ENCODE measurements at places on chromosomes 3 and 15.

DNA sequence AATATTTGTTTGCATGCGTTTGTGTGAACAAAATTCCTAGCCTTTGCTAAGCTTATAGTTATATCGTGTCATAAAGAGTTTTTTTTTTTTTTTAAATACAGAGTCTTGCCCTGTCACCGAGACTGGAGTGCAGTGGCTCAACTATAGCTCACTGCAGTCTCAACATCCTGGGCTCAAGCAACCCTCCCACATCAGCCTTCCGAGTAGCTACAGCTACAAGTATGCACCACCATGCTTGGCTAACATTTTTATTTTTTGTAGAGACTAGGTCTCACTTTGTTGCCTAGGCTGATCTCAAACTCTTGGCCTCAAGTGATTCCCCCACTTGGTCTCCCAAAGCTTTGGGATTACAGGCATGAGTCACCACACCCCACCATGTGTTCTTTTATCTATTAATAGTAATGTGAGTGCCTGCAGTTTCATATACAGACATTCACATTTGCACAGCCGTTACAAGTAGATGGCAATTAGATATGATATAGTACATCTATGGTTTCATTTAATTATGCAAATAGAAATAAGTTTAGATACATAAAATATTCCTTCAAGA is 848.6 kb downstream of the PDCD6IP start:
- DNase-seq = no peak

- DNase-seq = no peak
Observed at GRCh38 chr15:31887246-31887645, 143.1 kb upstream of the CHRNA7 start.

GRCh38 chr3:8505621-8506020 is 4.0 kb downstream of the LMCD1 start:
- peak; percentile 56 for DNase-seq

DNA sequence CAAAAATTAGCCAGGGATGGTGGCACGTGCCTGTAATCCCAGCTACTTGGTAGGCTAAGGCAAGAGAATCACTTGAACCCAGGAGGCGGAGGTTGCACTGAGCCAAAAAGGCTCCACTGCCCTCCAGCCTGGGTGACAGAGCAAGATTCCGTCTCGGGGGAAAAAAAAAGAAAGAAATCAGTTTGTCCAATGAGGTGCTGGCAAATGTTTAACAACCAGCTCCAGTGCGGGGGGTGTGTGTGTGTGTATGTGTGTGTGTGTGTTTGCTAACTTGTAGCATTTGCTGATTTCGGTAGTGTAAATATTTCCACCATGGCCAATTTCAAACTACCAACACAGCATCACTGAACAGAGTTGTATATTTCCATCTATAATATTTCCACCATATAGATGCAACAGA is 23.8 kb upstream of the IDH2 start:
- DNase-seq = no peak

DNA sequence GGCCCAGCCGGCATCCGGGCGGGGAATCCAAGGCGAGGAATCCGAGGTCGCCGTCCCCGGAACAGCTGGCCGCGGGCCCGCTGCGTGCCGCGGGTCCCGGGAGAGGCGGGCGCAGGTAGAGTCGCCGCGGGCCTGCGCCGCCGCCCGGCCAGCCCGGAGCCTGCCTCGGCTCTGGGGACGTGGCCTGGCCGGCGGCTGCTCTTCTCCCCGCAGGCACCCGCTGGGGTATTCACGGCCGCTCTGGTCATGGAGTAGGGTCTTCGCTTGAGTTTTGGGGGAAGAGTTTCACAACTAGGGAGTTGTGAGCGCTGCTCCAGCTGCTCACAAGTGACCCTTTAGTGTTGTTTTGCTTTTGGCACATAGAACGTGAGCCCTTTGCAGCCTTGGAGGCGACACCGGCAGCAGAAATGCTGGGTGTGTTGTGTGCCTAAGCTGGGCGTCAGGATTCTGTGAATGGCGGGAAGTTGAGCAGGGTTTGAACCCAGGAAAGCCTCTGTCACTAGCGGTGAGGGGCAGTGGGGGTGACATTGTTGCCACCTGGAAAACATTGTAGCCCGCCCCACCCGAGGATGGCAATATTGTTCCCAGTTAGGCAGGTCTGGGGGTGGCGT is 4.0 kb downstream of the TRIM71 start:
- no peak for DNase-seq

- no peak for DNase-seq
Observed at GRCh38 chr3:194672876-194673275, 885 bp upstream of the LSG1 start.

DNA sequence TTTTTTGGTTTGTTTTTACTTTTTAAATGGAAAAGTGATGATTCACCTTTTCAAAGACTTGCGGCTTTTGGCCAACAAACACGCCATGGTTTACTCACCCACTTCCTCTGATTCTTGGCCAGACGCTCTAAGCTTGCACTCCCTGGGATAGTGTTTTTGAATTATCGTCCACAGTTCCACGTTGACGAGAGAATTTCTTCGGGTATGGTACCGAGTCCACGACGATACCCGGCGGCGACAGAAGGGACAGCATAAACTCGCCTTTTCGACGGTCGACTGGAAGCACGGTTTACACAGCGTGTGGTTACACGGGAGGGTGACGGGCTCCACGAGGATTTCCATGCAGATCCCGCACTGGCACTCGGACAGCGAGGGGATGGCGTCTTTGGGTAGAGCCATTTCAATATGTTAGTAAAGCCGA is 783 bp downstream of the RNF168 start:
- DNase-seq = peak; percentile 66

DNA sequence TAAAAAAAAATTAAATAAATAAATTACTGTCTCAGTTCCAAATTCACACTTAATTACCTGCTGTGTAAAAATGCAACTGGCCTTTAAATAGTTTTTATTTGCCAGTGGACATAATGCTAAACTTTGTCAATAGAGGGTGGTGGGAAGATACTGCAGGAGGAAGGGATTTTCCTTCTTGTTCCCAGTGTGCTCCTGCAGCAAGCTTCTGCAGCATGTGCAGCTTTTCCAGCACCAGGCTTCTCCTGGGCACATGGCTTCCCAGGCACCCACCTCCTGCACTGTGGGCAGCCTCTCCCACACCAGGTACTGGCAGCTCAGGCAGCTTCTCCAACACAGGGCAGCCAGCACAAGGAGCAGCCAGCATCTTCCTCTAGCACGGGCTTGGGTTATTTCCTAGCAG is 29.6 kb upstream of the BBX start:
- no peak for DNase-seq

DNA sequence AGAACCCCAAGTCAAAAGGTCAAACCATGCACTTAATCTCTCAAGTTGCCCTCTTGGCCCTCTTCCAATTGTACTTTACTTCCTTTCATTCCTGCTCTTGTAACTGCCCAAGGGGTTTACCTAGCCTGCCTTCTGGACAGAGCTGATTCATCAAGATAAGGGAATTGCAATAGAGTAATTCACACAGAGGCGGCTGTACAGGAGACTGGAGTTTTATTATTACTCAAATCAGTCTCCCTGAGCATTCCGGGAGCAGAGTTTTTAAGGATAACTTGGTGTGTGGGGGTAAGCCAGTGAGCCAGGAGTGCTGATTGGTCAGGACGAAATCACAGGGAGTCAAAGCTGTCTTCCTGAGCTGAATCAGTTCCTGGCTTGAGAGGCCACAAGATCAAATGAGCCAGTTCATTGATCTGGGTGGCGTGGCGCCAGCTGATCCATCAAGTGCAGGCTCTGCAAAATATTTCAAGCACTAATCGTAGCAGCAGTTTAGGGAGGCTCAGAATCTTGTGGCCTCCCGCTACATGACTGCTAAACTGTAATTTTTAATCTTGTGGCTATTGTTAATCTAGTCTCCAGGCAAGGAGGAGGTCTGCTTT is 590.0 kb downstream of the EPHA3 start:
- peak; percentile 2 for DNase-seq

DNA sequence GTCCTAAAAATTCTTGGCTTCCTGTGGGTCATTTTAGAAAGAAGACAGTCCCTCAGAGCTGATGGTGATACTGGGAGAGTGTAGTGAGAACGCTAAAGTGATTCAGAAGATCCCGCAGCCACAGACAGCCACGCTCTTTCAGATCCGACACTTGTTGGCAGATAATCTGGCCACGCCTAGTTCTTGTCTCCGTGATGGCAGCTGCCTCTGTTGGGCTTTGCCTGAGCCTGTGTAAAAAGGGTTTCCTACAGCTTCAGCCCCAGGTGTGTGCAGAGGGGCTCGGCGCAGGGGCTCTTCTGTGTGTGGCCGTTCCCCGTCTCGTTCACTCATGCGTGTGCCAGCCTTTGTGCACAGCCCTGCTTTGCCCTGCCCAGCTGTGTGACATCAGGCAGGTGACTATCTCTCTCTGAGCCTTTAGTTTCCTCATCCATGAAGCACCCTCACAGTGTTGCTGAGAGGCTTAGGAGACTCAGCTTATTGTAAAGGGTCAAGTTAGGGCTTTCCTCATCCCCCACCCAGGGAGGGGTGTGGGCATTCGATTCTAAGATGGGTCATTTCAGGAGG is 6.3 kb downstream of the IRAK2 start:
- DNase-seq = no peak

DNA sequence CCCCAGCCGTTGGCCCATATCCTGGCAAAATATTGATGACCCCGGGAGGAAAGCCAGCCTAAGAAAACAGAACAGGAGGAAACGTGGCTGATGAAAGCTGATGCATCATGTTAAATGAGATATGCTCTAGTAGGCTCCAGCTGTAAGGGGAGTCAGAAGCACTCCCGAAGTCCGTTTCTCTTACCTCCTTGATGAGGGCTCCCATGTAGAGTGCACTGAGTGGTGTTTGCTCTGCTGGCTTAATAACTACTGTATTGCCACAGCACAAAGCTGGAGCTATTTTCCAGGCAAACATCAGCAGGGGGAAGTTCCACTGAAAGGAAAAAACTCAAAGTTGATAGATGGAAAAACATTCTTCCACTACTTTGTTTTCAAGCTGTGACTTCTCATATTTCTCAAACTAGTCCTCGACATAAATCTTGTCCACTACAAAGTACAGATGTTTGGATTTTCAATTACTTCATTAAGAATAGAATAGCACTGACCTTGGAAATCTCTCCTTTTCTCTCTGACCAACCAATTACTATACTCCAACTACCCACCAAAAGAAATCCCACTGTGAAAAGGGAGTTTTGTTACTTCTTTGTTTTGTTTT is 72.7 kb downstream of the ALDH1A2 start:
- no peak for DNase-seq

DNA sequence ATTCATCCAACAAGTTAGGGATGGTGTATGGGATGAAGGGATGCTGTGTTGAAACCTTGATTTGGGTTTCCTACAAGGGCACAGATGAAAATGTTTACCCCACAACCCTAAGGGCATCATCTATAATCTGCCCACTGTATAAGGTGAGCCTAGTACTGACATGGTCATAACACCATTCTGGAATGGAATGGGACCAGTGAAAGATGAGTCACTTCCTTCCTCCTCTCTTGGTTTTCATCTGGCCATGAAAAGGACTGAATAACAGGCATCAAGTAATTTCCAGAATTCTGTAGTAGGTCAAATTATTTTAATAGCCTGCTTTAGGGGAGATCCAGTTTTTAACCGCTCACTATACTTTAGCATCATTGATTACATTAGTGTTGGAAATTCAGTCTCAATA is 538.6 kb downstream of the NR2F2 start:
- DNase-seq = no peak

GRCh38 chr3:99780749-99781148 is 36.9 kb upstream of the CMSS1 start:
- no peak for DNase-seq

DNA sequence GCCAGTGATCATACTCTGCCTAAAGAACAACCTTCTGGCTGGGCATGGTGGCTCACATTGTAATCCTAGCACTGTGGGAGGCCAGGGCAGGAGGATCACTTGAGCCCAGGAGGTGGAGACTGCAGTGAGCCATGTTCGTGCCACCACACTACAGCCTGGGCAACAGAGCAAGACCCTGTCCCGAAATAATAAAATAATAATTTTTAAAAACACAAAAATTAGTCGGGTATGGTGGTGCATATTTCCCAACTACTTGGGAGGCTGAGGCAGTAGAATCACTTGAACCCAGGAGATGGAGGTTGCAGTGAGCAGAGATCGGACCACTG is 34.5 kb upstream of the ARID3B start:
- DNase-seq = no peak

- no peak for DNase-seq
Observed at GRCh38 chr3:82791241-82791640, 1029.8 kb upstream of the GBE1 start.

DNA sequence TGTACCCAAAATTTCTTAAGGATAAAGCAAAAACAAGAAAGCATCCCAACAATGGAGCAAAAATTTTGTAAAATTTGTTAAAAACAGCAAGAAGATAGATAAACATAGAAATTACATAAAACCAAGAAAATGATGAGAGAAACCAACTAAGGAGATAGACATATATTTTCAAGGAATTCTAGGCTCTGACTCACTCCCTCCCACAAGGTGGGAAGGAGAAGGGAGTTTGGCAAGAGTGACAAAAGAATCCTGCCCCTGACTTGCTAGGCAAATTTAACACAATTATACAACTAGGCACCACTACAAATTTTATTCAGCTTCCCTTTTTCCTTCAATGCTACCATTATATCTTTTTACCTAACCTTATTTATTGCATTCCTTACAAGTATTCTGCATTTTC is 70.9 kb downstream of the MYO9A start:
- DNase-seq = no peak

GRCh38 chr3:112974894-112975293 is at the start of gene CD200R1:
TSS of gene CD200R1 (minus strand) at chr3:112975103. CDS start at chr3:112974857, 246 bp downstream.
- DNase-seq = no peak

GRCh38 chr3:108486941-108487340 is 23.5 kb downstream of the MYH15 start:
- peak; percentile 19 for DNase-seq

DNA sequence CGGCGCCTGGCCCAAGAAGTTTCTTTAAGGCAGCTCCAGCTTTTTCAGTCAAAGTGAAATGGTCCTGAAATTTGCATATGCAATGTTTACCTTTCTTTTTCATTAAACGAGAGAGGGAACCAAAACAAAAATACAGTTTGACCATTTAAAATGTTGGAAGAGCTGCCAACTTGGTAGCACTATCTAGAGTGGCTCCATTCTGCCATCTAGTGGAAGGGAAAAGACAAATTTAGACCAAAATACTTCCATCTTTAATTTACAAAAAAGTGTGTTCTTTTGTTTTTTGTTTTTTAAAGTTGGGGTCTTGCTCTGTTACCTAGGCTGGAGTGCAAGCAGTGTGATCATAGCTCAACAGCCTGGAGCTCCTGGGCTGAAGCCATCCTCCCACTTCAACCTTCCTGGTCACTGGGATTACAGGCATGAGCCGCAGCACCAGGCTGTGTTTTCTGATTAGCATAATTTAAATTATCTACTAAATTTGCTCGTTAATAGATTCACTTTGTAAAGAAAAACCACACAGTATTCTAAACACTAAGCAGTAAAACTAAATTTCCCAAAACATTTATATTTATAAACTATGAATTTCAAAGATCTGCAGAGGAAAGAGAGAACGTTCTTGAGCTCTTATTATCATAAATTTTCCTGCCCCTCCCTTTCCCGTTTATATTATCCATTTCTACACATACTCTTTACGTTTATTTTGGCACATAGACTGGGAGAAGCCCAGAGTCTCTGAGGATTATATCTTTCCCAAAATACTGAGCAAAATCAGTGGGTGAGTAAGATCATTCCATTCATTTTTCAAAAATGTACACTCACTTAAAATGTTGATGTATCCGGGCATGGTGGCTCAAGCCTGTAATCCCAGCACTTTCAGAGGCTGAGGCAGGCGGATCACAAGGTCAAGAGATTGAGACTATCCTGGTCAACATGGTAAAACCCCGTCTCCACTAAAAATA is 15.4 kb upstream of the RFC4 start:
- peak; percentile 28 for DNase-seq

- peak; percentile 88 for DNase-seq
Observed at GRCh38 chr3:146160321-146160963, 542 bp downstream of the PLOD2 start.

GRCh38 chr15:50687302-50687902 is 805 bp upstream of the TRPM7 start:
- no peak for DNase-seq
